Kidney tubule cell (primary cell): ENCODE measurements at places on chromosomes 6 and 20.

DNA sequence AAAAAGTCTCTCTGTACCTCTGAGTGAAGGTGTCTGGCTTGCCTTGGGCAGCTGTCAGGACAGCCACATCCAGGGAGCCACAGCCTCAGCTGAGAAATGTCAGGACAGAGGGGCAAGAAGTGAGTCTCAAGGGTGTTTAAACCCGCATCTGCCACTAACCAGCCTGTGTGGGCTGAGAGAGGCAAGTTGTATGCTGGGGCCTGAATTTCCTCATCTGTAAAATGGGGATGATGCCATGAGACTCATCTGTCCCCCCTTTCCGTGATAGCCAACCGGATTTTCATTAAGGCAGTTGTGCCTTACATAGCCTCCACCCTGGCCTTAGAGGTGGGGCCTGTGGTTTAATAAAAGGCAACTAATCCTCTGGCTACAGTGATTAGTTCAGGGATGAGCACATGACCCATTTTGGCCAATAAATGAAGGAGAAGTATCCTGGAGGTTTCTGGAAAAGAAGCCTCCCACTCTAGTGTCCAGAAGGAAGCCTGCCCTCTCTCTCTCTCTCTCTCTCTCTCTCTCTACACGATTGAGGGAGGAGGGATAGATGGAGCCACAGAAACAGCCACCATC, 79.3 kb downstream of the BMP7 start:
- no peak for DNase-seq

DNA sequence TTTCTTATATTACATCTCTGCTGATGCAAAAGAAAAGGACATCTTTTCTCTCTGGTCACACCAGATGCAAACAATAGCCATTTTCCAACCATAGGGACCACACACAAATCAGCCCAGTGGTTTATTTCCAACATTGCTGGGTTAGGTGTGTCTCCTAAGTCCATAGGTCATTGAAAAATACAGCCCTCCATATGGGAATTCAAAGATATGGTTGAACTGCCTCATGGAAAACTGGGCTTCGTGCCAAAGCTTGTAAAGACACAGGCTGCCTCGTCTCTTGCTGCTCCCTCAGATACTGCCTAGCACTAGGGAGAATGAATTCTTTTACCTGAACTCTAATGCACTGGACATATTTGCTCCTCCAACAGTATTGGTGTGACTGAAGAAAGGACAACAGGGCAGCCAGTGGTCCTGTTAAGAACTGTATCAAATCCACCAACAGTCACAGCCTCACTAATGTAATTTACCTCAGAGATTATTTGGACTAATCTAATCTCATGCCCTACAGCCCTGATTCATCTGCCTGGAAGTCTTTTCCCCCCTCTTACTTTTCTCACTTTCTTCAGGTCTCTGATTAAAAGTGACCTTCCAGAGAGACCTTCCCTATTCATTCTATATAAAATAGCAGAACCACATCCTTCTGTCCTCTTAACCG, 48.3 kb upstream of the TBC1D32 start:
- DNase-seq = no peak

DNA sequence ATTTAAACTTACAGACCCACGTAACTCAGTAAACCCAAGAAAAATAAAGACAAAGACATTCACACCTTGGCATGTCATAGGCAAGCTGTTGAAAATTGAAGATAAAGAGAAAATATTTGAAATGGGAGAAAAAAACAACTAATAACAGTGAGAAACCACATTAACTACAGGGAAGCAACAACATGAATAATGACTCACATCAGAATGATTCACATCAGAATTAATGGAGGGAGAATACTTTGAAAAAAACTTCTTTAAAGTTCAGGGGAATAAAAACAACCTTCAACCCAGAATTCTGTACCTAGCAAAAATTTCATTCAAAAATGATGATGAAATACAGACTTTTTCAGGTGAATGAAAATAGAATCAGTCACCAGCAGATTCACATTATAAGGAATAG, 32.9 kb upstream of the SLC22A3 start:
- peak; percentile 35 for DNase-seq

DNA sequence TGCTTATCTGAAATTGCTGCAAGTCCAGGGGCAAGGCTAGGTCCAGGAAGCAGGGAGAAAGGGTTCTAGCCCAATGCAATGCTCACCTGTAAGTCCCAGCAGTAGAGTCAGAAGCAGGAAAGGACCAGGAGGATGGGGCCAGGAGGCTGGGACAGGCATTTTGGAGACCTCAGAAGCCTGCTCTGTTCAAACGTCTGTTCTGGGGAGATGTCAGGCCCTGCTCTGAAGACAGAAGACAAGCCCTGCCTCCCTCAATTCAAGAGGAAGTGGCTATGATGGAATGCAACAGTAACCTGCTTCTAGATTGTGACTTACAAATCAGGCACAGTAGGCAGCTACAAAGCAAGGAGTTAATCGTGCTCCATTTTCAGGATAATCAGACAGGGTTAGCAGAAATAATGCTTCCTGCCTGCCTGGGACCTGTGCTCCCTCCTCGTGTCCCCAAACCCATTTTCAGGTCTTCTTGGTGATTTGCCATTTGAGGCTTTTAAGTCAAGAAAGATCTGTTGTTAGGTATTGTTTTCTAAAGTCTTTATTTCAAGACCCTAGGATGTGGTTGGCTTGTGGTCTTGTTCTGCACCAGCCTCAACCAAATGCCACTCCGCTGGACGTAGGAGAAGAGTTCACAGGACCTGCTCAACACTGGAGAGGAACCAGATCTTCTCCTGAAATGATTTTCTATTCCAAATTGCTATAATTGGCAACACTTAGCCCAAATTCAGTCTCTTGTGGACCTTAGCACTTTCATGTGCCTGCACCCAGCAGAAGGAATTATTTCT, at the start of gene SIRPG:
Gene SIRPG (minus strand): TSS at position 224 of the 779 bp plus-strand sequence. CDS start 65 bp downstream, at position 159.
- peak; percentile 20 for DNase-seq

GRCh38 chr6:20180935-20181334, 31.3 kb downstream of the MBOAT1 start:
- peak; percentile 51 for DNase-seq

- DNase-seq = no peak
Measured at GRCh38 chr6:56756791-56757587, 114.3 kb upstream of the DST start.

DNA sequence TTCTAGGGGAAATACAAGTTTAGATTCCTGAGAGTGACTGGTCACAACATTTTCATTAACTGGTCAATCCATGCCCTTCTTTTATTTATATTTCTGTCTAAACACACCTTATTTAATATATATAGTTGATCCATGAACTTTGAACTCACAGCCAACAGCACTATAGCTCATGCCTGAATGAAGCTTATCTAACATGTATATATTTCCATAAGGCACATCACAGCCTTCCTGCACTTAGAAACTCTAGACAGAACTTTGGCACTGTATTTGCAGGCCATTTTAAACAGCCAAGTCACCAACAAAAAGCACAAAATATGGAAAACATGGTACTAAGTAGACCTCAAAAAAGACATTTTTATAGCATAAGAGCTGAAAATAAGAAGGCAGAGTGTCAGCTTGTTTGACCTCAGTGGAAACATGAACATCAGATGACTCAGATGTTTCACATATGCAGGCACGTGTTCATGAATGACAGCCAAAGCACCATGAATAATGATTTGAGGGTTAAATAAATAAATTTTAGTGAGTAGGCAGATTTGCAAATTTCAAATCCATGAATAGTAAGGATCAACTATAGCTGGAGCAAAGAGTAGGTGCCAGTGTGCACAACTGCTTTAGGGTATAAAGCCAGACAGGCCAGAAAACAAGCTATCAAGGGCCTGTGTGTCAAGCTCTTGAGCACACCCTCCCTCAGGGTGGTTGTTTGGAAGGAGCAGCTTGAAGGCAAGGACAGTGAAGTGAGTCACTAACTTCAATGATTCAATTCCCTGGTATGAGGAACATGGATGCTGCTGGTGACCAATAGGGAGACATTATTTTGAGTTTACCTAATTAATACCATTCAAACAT, 88.9 kb upstream of the NT5E start:
- peak; percentile 96 for DNase-seq

DNA sequence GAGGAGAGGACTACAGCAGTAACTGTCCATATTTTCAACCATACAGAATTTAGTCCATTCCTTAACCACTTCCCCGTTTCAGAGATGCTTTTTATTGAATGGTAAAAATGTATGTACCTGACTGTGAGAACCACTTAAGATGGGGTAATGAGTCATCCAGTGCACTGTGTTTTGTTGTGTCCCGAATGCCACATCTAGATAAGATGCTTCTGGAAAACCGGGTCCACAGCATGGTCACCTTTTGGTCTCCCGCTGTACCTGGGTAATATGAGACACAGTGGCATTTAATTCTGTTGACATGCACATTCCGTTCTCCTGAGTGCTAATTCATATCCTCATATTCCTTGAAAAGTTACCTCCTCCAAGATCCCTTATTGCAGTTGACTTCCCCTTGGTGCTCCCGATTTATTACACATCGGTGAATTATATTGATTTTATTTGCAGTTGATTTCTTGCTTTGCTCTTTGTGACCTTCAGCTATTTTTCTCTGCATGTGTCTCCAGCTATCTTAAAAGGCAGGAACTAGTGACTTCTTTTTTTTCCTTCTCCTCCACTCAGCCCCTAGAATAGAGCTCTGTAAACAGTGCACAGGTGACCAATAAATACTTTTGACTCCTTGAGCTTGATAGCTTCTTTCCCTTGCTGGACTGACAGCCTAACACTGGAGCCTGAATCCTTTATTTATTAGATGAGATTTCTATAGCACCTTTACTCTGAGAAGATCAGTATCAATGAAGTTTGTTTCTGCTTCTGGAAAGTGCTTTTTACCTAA, 314.6 kb downstream of the ZFAND3 start:
- DNase-seq = peak; percentile 33

DNA sequence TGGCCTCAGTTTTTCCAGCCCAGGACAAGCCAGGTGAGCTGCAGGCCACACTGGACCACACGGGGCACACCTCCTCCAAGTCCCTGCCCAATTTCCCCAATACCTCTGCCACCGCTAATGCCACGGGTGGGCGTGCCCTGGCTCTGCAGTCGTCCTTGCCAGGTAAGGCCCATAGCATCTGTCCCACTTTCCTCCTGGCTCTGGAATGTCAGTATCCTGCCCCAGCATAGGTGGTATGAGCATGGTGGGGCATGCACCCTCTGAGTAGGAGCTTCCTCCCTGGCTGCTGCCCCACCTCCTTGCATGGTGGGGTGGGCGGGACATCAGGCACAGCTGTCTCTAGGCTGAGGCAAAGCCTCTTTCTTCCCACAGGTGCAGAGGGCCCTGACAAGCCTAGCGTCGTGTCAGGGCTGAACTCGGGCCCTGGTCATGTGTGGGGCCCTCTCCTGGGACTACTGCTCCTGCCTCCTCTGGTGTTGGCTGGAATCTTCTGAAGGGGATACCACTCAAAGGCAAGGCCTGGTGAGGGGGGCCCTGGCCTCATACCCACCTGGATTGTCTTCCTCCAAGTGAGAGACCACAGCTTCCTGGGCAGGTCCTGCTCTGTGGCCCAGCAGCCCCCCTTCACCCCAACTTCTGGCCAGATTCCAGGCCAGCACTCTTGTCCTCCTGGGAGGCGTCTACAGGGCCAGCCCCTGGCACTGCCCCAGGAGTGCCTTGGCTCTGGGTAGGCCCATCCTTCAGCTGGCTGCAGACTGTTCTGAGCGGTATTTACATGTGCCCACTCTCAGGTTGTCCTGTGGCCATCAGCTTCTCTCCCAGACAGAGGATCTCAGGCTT, 9.1 kb downstream of the PI16 start:
- no peak for DNase-seq

DNA sequence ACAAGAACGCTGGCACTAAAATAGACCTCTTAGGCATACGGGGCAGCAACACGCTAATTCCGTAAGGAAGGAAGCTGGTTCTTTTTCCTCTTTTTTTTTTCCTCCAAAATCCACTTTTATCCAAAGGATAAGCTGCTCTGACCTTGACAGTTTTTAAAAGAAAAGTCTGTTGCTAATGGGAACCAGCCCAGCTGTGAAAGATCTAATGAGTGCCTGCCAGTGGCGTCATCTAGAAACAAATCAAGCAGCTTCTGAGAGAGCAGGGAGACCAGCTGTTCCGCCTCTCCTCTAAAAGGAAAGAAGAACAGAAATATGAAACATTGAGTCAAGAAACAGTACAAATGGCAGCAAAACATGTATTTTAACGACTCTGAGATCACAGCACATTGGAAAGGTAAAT, 78.6 kb downstream of the FAXC start:
- DNase-seq = no peak

DNA sequence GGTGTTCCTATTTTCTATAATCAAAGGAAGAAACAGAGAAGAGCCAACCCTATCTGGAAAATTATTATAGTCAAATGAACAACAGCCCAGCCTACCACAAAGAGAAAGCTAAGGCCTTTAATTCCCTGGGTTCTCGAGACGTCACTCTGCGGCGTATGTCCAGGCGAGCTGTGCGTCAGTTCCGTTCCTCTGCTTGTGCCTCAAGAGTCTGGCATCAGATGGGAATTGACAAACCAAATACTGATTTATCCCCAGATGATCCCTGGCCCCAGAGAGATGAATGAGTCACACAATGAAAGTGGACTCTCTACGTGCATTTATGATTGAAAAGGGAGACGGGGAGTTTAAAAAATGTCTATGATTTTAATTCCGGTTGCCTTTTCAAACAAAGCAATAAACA, 151.6 kb upstream of the PDE10A start:
- no peak for DNase-seq

DNA sequence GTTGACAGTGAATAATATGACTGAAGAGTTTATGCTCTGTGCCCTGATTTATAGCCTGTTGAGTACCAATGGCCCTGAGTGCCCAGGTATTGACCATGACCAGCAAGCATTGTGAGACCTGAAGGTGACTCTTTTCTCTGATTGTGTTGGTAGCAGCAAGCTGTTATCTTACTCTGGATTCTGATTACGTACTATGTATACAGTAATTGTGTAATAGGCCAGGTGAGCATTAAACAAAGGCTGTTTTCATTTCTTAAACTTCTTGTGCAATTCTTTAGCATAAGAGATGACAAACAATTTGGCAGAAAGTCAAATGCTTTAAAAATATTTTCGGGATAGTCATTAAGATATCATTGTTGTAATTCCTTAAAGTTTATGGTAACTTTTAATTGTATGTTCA, 111.7 kb upstream of the PTPRK start:
- DNase-seq = no peak

- peak; percentile 53 for DNase-seq
Measured at GRCh38 chr20:55538261-55538908, 466.9 kb downstream of the CBLN4 start.

- DNase-seq = no peak
Measured at GRCh38 chr20:23013429-23013828, 21.7 kb upstream of the SSTR4 start.

DNA sequence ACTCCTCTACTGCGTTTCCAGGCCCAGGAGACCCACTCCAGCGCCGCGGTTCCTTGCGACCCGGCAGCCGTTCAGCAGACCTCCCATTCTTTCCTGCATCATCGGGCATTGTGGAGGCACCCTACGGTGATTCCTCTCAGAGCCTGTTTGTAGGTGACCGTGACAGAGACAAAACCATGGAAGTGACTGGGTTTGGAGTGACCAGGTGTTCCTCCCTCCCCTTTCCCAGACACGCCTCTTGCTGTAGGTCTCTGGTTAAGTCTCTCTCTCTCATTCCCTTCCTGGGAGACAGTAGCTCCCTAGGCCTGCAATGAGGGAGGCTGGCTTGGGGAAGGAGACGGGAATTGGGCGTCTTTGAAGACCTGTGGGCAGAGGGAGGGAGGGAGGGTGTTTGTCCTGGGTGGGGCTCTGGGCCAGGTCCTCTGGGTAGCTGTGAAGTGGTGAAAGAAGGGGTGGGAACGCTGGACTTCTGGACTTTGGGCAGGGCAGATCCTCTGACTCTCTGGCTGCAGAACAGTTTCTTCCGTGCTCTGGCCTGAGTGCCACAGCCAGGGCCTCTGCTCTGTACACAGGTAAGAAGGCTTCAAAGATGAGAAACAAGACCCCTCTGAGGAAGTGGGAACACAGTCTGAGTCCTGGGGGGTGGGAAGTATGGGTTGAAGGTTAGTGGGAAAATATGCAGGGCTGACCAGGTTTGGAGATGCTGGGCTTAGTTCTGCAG, 763 bp downstream of the KLC4 start:
- peak; percentile 68 for DNase-seq
